ENCODE measurements at places on chromosomes 1 and 21. TPM values are rescaled to one million over a fixed set of nuclear protein-coding genes. Genes with fewer than 3 reads are reported as not detected.

KRTAP13-1 gene
- not detected for total RNA-seq

SYNC gene
- 17.2 TPM for total RNA-seq

SLC26A9 gene
- 0.30 TPM for total RNA-seq

LRRC8B gene
- total RNA-seq: 26.7 TPM

OR2L3 gene
- total RNA-seq: 0.11 TPM
